ENCODE measurements at places on chromosomes 16 and 17. TPM values are rescaled to one million over a fixed set of nuclear protein-coding genes. Genes with fewer than 3 reads are reported as not detected.

- no peak overlapping the region for H3K27ac ChIP-seq
- H3K36me3 ChIP-seq: no peaks in the 10 kb centered on the region
- no peak overlapping the region for H3K4me3 ChIP-seq
These were observed 19.2 kb downstream of the ARHGAP27 start for GRCh38 chr17:45413498-45413923.

DNA sequence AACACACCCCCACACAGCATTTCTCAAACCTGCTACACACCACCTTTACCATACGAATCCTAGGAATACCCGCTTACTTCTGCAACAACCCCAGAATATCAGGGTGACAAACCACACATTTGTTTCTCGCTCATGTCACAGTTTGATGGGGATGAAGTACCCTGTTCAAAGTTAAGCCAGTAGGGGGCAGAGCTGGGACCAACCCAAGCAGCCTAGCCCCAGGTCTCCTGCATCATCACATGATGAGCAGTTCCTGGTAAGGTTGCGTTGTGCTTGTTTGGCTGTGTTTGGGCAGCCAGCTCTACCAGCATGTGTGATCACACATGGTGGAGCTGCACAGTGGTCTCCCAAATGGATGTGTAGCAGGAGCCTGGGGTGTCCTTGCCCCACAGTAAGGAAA, 103.6 kb upstream of the C16orf82 start:
- H3K36me3 ChIP-seq: peaks cover 2% of the 10 kb centered on the region
- no peaks in the 10 kb centered on the region for H3K4me1 ChIP-seq
- no peak overlapping the region for H3K4me3 ChIP-seq
- DNase-seq: peak; percentile 13
- no peak overlapping the region for H3K27ac ChIP-seq

DNA sequence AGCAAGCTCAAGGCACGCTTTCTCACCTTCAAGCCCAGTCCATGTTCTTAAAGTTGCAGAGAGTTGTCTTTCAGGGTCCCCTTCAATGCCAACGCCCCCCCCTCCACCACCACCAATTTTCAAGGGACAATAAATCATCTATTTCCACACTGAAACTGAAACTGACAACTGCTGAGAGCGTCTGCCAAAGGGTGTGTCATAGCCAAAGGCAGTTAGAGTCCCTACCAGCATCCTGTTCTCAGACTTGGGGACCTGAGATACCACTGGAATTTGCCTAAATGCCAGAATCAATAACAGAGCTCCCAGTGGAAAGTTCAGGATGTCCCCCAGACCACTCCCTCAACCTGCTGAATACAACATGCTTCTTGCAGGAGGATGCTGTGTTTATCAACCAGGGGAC, 133.2 kb upstream of the SOX9 start:
- no peak overlapping the region for H3K4me3 ChIP-seq
- H3K36me3 ChIP-seq: no peaks in the 10 kb centered on the region
- H3K4me1 ChIP-seq: no peaks in the 10 kb centered on the region
- no peak for DNase-seq
- H3K27ac ChIP-seq: no peak overlapping the region
- no peaks in the 10 kb centered on the region for H3K27me3 ChIP-seq

DNA sequence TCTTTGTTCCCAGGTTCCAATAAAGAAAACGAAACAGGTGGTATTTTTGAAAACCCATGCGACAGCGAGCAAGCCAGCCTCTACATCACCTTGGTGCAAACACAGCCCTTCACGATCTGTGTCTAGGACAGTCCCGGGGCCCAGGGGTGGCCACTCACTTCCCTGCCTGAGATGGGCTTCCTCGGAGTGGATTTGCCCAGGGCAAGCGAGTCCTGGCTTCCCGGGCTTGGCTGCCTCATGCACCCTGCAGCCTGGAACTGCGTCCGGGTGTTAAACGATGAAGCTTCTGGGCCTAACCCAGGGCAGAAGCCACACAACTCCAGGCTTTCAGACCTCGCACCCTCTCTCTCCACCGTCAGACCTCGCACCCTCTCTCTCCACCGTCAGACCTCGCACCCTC, 66.0 kb downstream of the RPH3AL start:
- H3K36me3 ChIP-seq: no peaks in the 10 kb centered on the region
- peak overlapping the region; percentile 78 for H3K27ac ChIP-seq
- no peaks in the 10 kb centered on the region for H3K4me1 ChIP-seq
- H3K27me3 ChIP-seq: no peaks in the 10 kb centered on the region
- no peak overlapping the region for H3K4me3 ChIP-seq
- DNase-seq: no peak

- no peaks in the 10 kb centered on the region for H3K36me3 ChIP-seq
- DNase-seq: no peak
- H3K27me3 ChIP-seq: no peaks in the 10 kb centered on the region
These were observed 15.3 kb downstream of the LASP1 start for GRCh38 chr17:38885044-38885727.

GRCh38 chr17:16026895-16027294, 27.3 kb downstream of the TTC19 start:
- H3K27ac ChIP-seq: no peak overlapping the region
- H3K4me1 ChIP-seq: no peaks in the 10 kb centered on the region
- DNase-seq: no peak
- no peak overlapping the region for H3K4me3 ChIP-seq

The IGSF6 gene
- not detected for total RNA-seq

GRCh38 chr17:35147375-35147905, at the start of gene UNC45B:
UNC45B (plus strand) TSS chr17:35147817; CDS start chr17:35148264, 447 bp downstream.
- H3K36me3 ChIP-seq: no peaks in the 10 kb centered on the region
- H3K27me3 ChIP-seq: peaks cover 4% of the 10 kb centered on the region
- no peak for DNase-seq

DNA sequence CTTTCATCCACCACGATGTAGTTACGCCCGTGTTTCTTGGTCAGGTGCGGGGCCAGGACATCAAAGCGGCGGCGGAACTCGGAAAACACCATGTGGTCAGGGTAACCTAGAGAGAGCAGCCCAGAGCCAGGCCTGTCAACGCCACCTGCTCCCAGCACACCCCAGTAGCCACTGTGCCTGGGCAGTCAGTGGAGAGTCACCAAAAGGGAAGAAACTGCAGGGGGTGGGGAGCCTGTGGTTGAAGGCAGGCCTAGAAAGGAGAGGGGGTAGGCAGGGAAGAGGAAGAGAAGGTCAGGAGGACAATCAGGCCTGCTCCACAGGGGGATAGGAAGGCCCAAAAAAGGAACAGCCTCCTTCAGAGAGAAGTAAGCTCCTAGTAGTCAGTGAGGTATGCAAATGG, 64.1 kb downstream of the PIPOX start:
- H3K36me3 ChIP-seq: peaks cover 9% of the 10 kb centered on the region
- no peaks in the 10 kb centered on the region for H3K27me3 ChIP-seq
- no peak overlapping the region for H3K27ac ChIP-seq
- DNase-seq: no peak
- H3K4me3 ChIP-seq: no peak overlapping the region

GRCh38 chr17:3887804-3888203, 5.0 kb downstream of the CAMKK1 start:
- peaks cover 22% of the 10 kb centered on the region for H3K27me3 ChIP-seq
- no peaks in the 10 kb centered on the region for H3K36me3 ChIP-seq
- H3K4me1 ChIP-seq: peaks cover 15% of the 10 kb centered on the region
- no peak overlapping the region for H3K4me3 ChIP-seq
- no peak for DNase-seq
- no peak overlapping the region for H3K27ac ChIP-seq

DNA sequence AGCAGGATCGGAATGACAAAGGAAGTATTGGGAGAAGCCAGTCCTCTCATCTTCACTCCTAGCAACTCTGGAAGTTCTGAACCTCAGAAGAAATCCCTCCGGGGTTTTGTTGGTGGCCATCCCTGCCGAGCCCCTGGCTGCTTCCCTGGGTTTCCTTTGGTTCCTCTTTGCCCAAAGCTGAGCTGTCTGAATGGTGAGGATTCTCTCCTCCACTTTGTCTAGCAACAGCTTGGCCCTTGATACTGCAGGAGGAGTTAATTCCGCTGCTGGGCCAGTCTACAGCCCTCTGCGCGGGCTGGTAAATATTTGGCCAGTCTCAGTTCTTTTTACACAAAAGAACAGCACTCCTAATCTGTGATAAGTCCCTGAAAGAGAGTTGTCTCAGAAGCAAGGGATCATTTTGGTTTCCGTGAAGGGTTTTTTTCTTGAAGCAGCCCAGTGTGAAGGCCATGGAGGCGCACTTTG, 170.9 kb downstream of the RAB11FIP4 start:
- H3K27ac ChIP-seq: no peak overlapping the region
- H3K4me3 ChIP-seq: no peak overlapping the region
- peaks cover 51% of the 10 kb centered on the region for H3K27me3 ChIP-seq
- no peak for DNase-seq
- no peaks in the 10 kb centered on the region for H3K36me3 ChIP-seq

GRCh38 chr17:42284024-42284369, 4.3 kb upstream of the STAT5A start:
- peaks cover 23% of the 10 kb centered on the region for H3K27me3 ChIP-seq
- H3K36me3 ChIP-seq: no peaks in the 10 kb centered on the region
- H3K27ac ChIP-seq: no peak overlapping the region
- no peak for DNase-seq
- H3K4me3 ChIP-seq: peak overlapping the region; percentile 69
- H3K4me1 ChIP-seq: peaks cover 41% of the 10 kb centered on the region

The ACAP1 gene
- 1.3 TPM for total RNA-seq

GRCh38 chr16:933581-933980, 37.2 kb downstream of the LMF1 start:
- H3K4me1 ChIP-seq: peaks cover 4% of the 10 kb centered on the region
- H3K27ac ChIP-seq: no peak overlapping the region
- no peaks in the 10 kb centered on the region for H3K27me3 ChIP-seq
- no peak for DNase-seq
- peaks cover 5% of the 10 kb centered on the region for H3K36me3 ChIP-seq

The GNG13 gene
- total RNA-seq: not detected

GRCh38 chr17:66904760-66905624, 59.5 kb upstream of the CACNG4 start:
- DNase-seq: no peak
- no peak overlapping the region for H3K4me3 ChIP-seq
- H3K27me3 ChIP-seq: no peaks in the 10 kb centered on the region
- H3K36me3 ChIP-seq: no peaks in the 10 kb centered on the region
- peaks cover 39% of the 10 kb centered on the region for H3K4me1 ChIP-seq
- peak overlapping the region; percentile 53 for H3K27ac ChIP-seq

The KLHL10 gene
- total RNA-seq: not detected

The TBC1D3E gene
- not detected for total RNA-seq

DNA sequence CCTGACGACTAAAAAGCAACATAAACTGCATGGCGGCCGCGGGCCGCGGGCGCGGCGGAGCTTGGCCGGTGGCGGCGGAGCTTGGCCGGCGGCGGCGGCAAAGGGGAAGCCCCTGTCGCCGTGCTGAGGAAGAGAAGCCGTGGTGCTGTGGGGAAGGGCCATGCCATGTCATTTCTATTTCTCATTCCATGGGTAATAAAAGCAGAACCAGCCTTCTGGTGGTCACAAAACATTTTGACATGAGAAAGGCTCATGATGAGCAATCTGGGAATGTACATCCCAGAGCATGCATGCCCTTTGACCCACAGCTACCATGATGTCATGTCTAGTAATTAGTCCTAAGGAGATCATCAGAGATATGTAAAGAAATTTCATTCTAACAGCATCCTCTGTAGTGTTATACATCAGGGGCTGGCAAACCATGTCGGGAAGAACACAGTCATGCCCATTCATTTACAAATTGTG, 23.9 kb upstream of the HEATR6 start:
- no peak for DNase-seq
- H3K4me3 ChIP-seq: no peak overlapping the region
- H3K4me1 ChIP-seq: no peaks in the 10 kb centered on the region
- H3K36me3 ChIP-seq: no peaks in the 10 kb centered on the region

DNA sequence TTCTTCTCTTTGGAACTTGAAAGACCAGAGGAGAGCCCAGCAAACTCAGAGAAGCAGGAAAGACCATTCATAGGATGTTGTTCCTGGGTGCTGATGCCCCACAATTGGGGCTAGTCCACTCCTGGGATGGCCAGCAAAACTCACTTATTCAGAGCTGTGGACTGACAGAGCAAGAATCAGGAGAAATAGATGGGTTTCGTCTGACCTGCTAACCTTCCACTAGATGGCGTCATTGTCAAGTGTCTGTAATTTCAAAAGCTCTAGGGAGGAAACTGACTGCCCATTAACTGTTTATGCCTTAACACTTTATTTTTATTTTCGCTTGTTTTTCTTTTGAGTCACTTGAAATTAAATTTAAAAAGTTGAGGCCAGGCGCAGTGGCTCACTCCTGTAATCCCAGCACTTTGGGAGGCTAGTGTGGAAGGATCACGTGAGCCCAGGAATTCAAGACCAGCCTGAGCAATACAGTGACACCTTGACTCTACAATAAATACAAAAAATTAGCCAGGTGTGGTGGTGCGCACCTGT, 28.7 kb upstream of the MILR1 start:
- H3K4me1 ChIP-seq: no peaks in the 10 kb centered on the region
- H3K27ac ChIP-seq: no peak overlapping the region
- peaks cover 6% of the 10 kb centered on the region for H3K27me3 ChIP-seq
- H3K4me3 ChIP-seq: no peak overlapping the region
- no peaks in the 10 kb centered on the region for H3K36me3 ChIP-seq

GRCh38 chr17:60864708-60865005, 187.0 kb downstream of the BCAS3 start:
- peaks cover 15% of the 10 kb centered on the region for H3K36me3 ChIP-seq
- no peaks in the 10 kb centered on the region for H3K4me1 ChIP-seq
- H3K27me3 ChIP-seq: no peaks in the 10 kb centered on the region
- no peak overlapping the region for H3K27ac ChIP-seq

- peaks cover 14% of the 10 kb centered on the region for H3K4me1 ChIP-seq
- H3K27me3 ChIP-seq: peaks cover 46% of the 10 kb centered on the region
- peaks cover 3% of the 10 kb centered on the region for H3K36me3 ChIP-seq
- DNase-seq: no peak
- H3K27ac ChIP-seq: no peak overlapping the region
- H3K4me3 ChIP-seq: no peak overlapping the region
These were observed 17.7 kb downstream of the FOXL1 start for GRCh38 chr16:86595983-86596605.

The NPB gene
- 1.1 TPM for total RNA-seq

DNA sequence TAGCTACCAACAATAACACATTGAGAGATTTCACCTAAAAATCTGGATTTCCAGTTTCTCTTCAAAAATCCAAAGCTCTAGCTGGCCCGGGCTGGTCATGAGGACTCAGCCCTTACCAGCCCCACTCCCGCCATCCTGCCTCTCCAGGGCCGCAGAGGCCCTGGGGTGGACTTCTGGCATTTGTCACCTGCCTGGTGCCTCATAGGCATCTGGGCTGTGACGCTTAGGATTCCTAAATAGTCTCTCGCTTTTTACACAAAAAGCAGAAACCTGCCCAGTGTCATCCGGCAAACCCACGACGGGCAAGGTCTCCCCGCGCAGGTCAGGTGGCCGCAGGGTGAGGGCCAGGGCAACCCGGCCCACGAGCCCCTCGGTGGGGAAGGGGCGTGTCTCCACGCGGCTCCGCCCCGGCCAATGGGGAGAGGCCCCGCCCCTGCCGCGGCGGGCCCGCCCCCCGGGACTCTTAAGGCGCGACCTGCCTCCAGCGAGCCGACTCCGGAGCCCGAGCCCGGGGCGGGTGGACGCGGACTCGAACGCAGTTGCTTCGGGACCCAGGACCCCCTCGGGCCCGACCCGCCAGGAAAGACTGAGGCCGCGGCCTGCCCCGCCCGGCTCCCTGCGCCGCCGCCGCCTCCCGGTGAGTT, at the start of gene VASN:
Gene VASN (plus strand): TSS at position 492 of the 644 bp plus-strand sequence. CDS start 9,030 bp downstream, outside the sequence.
- H3K4me1 ChIP-seq: peaks cover 5% of the 10 kb centered on the region
- no peak within 1 kb of the TSS for H3K27ac ChIP-seq
- peaks cover 11% of the 10 kb centered on the region for H3K27me3 ChIP-seq
